ENCODE measurements at places on chromosomes 12 and 14. TPM values are rescaled to one million over a fixed set of nuclear protein-coding genes. Genes with fewer than 3 reads are reported as not detected.
A peak's percentile ranks its signal among the peaks of the same experiment; 100 is the strongest.

The LRRK2 gene
- total RNA-seq, result 0.03 TPM

- DNase-seq, result no peak
These were observed 154.8 kb upstream of the NEDD1 start for GRCh38 chr12:96752211-96752610.

- no peak for DNase-seq
These were observed 4.7 kb downstream of the DYNLL1 start for GRCh38 chr12:120500581-120500980.

DNA sequence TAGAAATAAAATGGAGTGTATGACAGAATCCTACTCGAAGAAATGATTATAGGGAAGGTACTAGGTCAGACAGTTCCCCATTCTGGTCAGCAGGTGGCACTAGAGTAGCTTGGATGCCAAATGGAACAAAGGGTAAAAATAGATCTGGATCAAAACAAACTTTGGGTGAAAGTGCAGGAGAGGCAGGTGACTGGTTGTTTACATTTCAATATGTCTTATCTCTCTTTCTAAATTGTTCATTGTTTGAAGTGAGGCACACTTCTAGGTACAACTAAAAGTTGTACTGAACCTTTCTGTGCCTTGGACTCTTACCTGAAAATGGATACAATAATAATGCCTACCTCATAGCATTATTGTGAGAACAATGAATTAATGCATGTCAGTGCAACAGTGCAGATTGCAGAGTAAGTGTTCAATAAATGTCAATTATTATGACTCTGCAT lies 62.0 kb upstream of the OSBPL8 start:
- DNase-seq, result peak; percentile 75

DNA sequence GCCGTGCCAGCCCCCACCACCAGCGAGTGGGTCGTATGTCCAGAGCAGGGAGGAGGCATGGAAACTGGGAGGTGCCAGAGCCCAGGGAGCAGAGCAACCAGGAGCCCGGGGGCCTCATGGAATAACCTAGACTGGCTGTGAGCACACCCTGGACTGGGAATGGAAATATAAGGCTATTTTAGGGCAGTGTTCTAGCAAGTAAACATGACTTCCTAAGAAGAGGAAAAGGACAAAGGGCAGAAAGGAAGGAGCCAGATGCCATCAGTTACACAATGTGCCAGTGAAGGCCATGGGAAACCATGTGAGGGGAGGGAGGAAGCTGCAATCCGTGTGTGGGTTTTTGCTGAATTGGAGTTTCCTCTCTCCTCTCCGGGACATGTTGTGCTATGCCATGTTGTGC lies 18.7 kb upstream of the CPM start:
- DNase-seq, result no peak

- DNase-seq, result no peak
These were observed 5.7 kb upstream of the VTI1B start for GRCh38 chr14:67680121-67680602.

The PRR4 gene
- total RNA-seq, result 0.69 TPM
